ENCODE measurements at places on chromosomes 11 and 22.

GRCh38 chr22:30094804-30095203 is 14.5 kb downstream of the HORMAD2 start:
- no peak for DNase-seq

- no peak for DNase-seq
These were observed 10.2 kb downstream of the SMTN start for GRCh38 chr22:31091106-31091975.

DNA sequence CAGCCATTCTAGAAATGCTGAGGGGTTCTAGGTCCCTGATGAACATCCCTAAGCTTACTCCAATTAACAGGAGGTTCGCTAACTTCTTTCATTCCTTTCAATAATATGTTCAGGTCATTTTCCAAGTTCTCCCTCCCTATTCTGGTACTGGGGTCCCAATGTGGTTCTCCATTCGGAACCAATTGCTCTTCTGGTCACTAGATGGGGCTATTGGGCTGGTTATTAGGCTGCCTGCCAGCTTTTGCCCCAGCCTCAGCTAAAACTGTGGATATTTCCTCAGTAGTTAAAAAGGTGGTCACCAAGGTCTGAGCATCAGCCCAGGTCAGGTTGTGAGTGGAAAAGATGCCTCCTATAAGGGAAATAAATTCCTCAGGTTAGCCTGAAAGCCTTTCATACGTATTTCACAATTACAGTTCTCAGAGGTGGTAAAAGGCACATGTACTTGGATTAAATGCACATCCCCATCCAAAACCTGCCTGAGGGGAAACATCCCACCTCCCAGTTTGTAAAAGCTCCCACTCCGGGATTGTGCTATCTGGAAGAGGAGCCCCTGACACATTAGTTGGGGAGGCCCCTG is 161.1 kb upstream of the CCDC179 start:
- no peak for DNase-seq

DNA sequence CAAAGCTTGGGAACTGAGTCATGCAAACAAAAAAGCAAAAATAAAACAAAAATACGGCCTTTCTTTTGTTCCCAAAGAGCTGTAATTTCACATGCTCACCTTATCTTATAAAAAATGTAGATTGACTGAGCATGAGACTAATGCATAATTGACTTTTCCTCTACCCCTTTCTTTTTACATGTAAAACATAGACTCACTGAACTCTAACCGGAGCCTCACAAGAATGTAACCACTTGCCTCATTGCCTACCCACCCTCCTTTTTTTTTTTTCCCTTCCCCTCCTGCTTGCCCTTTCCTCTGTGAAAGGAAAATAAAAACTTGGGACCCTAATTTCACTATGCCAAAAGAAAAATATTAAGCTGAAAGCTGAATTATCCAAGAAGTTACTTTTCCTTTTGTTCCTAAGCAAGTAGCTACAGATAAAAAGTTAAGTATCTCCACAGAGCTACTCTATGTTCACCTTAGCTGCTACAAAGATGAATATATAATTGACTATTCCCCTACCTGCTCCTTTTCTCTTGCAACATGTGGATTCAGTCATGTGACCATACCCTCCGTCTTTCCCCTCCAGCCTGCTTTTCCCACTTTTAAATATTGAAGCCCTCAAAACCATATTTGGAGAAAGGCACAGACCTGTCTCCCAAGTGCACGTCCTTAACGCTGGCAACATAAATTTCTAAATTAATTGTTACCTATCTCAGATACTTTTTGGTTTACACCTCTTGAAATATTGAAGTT is 39.6 kb upstream of the WEE1 start:
- DNase-seq: no peak

- no peak for DNase-seq
These were observed 34.2 kb upstream of the PAX6 start for GRCh38 chr11:31845331-31845730.

DNA sequence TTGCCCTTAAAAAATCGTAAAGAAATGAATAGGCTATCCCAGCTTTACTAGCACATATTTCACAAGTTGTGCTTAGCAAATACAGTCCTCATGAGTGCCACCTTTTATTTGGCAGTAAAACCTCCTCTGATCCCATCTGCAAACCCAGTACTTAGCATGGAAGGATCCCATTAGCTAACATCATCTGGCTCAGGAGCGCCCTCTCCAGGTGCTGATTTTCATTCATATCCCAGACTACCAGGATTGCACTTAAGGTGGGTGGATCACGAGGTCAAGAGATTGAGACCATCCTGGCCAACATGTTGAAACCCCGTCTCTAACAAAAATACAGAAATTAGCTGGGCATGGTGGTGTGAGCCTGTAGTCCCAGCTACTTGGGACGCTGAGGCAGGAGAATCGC is 76.1 kb upstream of the PAX6 start:
- DNase-seq: no peak

DNA sequence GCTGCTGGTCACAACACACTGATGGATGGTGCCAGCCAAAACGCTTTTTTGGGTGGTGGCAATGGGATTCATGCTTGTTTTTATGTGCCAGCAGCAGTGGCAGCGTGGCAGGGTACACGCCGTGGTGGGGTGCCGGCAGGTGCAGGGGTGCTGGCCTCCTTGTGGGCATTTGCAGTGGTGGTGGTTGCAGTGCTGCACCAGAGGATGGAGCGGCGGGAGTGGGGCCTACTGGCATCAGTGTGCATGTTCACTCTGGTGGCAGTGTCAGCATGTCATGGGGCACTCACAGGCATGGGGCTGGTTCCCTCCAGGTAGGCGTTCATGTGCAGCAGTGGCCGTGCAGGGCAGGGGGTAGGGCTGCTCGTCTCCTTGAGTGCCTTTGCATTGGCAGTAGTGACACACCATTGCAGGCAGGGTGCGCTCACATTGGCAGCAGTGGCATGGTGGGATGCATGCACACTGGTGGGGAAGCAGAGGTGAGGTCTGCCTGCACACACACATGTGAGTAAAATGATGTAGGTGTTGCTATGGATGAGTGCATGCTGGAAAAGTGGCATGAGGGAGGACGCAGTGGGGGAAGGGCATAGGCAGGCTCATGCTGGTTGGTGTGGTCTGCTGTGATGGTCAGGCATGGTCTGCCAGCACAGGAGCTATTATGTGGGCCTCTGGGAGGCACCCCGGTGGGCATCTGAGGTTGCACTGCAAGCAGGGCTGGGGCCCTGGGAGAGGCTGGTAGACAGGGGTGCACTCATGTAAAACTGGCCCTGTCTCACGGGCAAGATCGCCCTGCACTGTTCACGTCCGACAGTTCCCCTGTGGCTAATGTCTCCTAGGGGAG is 29.9 kb downstream of the CCDC15 start:
- DNase-seq: no peak

Measured in T1000 (cell line).